Stimulated activated CD8-positive, alpha-beta memory T cell treated with anti-CD3 and anti-CD28 coated beads, Interleukin-4, amount 100 ng/mL, for 24 hours (primary cell): ENCODE measurements at places on chromosomes 5 and 9.

GRCh38 chr9:114806526-114806900, 674 bp upstream of the TNFSF15 start:
- DNase-seq, result no peak

GRCh38 chr9:125202846-125203618, 2.7 kb downstream of the RABEPK start:
- DNase-seq, result no peak

DNA sequence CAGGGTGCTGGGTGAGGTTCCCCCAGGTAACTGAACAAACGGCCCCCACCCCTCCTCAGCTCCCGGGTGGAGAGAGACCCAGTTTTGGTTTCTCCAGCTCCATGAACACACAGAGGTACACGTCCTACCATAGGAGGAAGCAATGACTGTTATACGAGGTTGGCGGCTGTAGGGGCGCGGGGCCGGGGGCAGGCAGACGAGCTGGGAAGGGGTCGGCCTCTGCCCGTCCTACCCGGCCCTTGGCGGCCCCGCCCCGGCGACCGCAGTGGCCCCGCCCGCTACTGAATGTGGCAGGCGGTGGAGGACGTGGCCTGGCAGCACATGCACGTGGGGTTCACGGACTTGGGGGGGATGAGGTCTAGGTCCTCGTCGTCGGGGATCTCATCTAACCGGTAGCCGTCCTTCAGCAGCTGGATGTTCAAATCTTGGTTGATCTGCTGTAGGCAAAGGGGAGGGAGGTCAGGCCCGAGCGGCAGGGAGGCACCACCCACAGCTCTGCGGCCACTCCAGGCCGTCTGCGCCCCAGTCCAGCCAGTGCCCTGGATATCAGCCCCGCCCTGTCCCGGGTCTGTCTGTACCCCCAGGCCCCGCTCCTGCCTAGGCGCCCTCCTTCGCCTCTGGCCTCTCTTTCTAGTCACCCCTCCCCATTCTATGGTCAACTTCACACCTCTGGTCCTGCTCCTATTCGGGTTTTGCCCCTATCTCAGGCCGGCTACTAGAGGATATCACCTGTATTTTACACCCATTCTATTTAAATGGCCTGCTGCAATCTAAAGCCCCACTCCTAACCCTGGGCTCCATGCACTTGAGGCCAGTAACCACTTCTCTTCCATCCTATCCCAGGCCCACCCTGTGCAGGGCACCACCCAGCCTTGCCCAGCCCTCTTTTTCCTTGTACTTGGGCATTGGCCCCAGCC, 24.2 kb upstream of the MYORG start:
- DNase-seq, result no peak

- no peak for DNase-seq
Observed at GRCh38 chr5:56633950-56634349, 181.4 kb upstream of the MAP3K1 start.

DNA sequence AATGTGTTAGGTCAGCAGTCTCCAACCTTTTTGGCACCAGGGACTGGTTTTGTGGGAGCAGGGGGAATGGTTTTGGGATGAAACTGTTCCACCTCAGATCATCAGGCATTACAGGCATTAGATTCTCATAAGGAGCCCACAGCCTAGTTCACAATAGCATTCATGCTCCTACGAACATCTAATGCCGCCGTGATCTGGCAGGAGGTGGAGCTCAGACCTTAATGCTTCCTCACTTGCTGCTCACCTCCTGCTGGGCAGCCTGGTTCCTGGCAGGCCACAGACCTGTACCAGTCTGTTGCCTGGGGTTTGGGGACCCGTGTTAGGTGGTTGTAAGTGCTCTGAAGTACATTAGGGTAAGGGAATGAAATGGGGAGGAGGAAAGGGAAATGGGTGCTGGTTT, 9.7 kb upstream of the CTNNA1 start:
- no peak for DNase-seq

DNA sequence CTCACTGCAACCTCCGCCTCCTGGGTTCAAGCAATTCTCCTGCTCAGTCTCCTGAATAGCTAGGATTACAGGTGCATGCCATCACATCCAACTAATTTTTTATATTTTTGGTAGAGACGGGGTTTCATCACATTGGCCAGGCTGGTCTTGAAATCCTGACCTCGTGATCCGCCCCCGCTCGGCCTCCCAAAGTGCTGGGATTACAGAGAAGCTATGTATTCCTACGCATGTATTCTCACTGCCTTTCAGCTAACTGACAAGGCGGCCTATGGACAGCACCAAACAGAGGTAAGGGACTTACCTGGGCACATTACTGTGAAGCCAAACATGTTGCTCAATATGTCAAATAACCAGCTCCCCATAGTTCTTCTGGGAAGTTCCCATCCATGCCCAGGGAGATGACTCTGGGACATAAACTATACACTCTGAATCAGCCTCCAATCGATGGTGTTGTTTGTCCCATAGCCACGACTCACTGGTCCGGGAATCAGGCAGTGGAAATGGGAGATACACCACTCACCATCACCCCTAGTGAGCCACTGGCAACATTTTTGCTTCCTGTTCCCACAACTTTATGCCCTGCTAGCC, 114.6 kb downstream of the SYK start:
- no peak for DNase-seq

DNA sequence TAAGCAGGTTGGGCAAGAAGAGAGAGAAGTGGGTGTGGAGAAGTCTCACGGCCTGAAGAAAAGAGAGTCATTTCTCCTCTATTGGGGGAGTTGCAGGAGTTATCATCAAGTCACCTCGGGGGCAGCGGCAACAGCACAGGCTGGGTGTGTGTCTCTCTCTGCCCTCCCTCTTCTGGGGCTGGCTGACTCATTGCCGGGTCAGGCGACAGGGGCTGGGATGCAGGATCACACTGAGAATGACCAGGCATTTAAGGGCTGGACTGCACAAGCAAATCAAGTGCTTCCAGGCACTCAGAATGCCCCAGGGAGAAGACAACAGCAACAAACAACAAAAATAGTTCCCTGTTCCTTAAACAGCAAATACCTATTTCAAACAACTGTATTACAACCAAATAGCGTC, 6.3 kb upstream of the EQTN start:
- DNase-seq, result no peak

DNA sequence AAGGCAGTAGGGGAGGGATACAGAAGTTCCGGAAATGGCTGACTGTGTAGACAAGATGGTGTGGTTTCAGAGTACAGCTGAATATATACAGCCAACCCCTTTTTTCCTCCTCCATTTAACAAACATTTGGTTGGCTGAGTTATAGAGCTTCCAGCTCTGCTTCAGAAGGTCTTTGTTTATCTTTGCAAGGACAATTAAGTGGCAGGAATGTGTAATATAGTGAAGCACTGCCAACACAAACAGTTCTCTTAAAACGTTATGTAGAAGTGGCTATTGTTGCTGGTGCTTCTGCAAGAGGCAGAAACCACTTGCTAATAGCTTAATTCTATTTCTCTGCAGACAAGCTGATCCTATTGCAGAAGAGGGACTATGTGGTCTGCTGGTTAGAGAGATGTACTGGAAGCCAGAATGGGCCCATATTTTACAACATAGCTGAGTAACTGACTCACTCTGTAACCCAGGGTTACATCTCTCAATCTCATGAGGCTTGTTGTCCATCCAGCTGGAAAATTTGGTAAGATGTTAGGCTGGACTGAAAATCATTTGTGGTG, 62.7 kb upstream of the OSMR start:
- DNase-seq, result no peak

DNA sequence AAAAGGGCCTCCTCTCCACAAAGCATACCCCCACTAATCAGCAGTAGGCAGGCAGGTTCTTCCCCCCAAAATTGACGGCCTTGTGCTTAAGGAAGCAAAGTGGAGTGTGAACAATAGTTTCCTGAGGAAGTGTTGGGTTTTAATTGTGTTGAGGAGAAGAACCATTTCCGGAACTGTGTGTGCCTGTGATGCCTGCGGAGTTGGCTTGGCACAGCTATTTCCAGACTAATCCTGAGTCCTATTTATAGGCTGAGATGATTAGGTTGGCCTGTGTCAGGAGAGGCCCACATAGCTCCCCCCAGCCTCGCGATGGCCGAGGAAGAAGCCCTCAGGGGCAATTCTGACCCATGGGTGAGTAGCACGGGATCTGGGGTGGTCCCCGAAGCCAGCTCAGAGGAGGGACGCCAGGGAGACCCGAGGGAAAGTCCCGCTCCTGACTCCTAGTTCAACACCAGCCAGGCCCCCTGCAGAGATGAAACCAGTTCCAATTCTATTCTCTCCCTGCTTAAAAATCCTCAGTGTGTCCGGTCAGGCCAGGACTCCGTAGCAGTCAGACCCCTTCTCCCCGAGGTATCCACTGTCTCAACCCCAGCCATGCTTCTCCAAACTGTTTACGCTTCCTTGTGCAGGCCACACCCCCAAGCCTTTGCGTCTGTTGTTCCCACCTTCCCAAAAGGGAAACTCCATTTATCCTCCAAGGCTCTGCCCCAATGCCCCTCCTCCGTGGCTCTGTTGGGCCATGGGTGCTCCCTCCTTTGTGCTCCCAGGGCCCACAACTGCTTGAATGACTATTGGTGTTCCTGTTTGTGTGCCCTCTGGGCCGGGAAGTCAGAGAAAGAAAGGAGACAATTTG, 18.1 kb downstream of the GSN start:
- DNase-seq, result no peak

DNA sequence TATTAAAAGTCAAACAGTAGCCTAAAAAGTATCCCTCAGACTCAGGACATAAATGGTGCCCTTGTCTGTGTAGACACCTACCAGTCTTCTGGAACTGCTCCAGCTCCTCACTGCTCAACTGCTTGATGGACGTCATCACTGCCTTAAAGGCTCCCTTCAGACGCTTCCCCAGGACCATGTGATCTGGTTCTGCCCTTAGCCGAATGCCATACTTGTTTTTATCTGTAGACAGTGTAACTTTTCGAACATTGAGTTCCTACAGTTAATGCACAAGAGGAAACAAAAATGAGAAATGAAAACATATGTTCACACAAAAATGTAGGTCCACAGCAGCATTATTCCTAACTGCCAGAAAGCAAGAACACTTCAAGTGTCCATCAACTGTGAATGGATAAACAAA, 46.2 kb downstream of the IARS1 start:
- DNase-seq, result no peak

GRCh38 chr5:172502410-172502809, 48.1 kb upstream of the SH3PXD2B start:
- DNase-seq, result no peak

DNA sequence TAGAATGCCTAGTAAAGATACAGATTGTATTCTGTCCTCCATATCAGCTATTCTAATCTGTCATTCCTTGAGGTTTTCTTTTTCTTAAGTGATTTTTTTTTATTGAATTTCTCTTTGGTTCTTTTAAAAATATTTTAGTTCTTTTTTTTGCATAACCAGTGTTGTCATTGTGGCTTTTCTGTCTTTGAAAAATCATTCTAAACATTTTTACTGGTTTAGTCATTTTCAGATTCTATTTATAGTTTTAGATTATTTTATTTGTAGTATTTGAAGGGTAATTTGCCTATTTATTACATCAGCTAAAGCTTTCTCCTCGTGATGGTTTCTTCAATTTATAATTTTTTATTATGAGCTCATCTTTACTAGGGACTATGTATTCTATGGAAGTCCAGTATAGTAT, 78.1 kb downstream of the NDUFAF2 start:
- DNase-seq, result no peak

DNA sequence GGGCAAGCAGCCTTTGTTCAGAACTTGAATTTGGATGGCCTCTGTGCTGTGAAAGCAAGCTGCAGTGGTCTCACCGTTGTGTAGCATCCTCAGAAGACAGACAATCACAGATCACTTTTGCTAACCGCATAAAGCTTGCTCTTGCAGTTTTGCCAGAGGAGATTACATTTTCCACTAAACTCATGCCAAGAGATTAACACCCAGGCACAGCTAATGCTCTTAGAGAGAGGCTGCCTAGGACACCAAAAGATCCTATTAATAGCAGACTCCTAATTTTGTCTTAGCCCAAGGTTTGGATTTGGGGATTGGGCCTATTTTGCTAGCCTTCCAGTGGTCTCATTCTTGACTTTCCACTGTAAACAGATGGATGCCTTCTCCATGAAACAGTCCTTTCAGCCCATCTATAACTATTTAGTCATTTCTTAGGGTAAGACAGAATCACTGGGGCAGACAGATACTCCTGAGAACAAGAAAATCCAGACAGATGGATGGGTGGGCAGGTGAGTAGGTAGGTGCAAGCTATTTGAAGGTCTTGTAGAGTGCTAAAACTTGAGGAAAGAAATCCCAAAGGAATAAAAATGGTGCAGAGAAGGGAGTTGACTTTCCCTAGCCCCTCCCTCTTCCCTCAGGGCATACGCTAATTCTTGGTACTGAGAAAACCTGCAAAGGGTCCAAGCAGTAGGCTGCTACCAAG, 506.2 kb downstream of the SPOCK1 start:
- no peak for DNase-seq

- no peak for DNase-seq
Observed at GRCh38 chr5:125551797-125552196, 805.4 kb upstream of the ZNF608 start.

DNA sequence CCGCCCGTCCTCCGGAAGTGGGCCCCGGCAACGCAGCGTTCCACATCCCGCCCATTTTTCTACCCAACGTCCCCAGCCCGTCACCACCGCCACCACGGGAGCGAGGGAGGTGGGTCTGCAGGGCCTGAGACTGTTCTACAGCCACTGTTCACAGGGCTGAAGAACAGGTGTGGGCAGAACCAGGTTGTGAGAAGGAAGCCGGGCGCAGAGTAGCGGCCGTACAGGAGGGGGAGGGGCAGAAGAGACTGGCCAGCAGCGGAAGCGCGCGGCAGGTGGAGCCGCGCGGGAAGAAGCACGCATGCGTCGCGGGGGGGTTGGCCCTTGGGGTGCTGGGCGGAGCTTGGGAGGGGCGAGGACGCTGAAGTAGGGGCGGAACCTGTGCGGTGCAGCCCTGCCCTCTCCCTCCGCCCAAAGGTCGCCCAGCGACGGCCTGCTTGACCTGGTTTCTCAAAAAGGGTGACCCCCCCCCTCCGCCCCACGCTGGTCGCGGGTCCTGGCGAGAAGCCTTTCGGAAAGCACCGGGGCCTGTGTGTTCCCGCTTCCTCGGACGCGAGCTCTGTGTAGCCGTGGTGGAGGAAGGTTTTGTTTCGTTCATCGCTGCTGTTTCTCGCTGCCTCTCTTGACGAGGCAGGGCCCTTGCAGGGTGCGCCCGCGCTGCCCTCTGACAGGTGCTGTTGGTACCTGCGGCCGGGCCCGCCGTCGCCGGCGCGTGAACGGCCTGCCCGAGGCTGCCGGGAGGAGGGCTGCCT, 7.8 kb upstream of the MGAT1 start:
- peak; percentile 93 for DNase-seq
